ENCODE measurements at places on chromosomes 1 and 21.

GRCh38 chr1:47441450-47442106 lies 3.7 kb downstream of the FOXD2 start:
- no peak for DNase-seq

DNA sequence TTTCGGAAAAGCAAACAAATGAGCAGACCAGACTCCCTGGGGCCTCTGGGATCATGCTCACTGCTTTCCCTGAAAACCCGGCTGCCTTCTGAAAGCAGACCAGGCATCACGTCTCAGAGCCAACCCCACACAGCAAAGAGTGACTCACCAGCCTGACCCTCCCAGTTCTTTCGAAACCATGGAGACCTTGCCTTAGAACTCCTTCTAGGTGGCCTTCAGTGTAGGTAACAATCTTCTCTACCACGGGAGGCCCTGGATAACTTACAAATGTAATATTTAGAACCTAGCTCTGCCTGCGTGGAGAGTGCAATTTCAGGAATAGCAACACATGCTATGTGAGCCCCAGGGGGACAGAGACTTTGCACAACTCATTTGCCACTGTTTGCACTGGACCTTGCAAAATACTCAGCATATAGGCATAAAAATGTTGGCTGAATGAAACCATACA lies 105.2 kb downstream of the SUSD4 start:
- DNase-seq = peak; percentile 86

GRCh38 chr1:57319165-57319564 lies 104.7 kb downstream of the DAB1 start:
- DNase-seq = peak; percentile 81

DNA sequence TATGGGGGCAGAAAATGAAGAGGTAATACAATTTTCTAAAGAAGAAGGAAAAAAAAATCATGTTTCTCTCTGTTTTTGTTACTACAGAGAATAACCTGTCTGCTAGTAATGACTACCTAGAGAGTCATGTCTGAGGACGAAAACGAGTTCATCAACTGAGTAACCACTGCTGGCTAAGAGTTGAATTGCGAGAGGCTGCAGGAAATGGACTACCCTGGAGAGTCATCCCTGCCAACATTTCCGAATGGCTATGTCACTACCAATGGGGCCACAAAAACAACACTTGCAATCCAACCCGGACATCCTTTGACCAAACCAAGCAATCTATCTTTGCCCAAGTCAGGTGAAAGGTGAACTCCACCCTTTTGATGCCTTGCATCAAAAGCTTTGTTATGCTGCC lies 120.6 kb downstream of the FCRL5 start:
- no peak for DNase-seq

- DNase-seq = peak; percentile 62
Observed at GRCh38 chr1:109370712-109371340, 26.9 kb downstream of the SORT1 start.

- DNase-seq = no peak
Observed at GRCh38 chr1:99218999-99219398, 45.3 kb upstream of the PLPPR4 start.

GRCh38 chr1:56330391-56331026 lies 248.9 kb downstream of the PLPP3 start:
- DNase-seq = no peak

- DNase-seq = no peak
Observed at GRCh38 chr1:94422115-94422820, 4.1 kb downstream of the ABCD3 start.

DNA sequence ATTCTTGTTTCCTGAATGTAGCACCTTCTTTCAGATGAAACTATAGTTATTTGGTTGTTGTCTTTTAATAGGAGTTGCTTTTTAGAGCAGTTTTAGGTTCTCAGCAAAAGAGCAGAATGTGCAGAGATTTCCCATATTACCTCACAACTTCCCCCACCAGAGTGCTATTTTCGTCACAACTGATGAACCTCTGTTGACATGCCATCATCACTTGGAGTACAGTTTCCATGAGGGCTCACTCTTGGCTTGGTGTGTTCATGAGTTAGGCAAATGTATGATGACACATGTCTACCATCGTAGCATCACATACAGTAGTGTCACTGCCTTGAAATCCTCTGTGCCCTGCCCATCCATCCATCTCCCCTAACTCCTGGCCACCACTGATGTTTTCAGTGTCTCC lies 3.7 kb downstream of the IBA57 start:
- no peak for DNase-seq

DNA sequence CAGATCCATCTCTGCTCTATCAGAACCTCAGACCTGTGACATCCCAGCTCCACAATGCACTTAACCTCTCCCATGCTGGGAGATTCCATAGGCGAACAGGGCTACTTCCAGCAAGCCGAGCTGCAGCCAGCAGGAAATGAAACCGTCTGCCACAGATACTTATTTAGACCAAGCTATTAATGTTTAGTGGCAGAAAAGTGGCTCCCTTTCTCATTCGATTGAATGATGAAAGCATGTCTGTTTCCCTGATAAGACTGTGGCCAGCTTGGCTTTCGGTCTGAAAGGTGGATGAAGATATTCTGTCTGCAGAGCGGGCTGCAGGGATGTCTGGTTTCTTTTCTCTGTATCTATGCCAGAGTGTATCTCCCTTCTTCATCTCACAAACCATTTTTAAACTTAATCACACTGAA lies 146.4 kb downstream of the GREM2 start:
- peak; percentile 85 for DNase-seq

DNA sequence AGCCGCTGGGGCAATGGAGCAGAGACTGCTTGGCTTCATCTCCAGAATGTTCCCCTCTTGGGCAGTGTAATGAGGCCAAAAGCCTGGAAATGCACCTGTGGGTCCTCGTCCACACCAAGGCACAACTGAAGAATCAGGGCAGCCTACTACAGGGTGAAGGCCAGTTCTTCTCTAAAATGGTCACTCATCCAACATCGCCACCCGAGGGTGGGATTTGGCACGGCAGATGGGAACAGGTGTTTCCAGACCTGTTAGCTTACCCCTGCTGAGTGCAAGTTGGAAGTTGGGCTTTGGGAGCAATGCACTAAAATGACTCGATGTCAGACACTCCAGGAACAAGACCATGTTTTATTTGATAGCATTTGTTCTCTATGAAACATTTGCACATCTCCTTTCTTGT lies 543.7 kb downstream of the NPHP4 start:
- no peak for DNase-seq

- no peak for DNase-seq
Observed at GRCh38 chr1:17370618-17371017, 1.4 kb upstream of the PADI6 start.

DNA sequence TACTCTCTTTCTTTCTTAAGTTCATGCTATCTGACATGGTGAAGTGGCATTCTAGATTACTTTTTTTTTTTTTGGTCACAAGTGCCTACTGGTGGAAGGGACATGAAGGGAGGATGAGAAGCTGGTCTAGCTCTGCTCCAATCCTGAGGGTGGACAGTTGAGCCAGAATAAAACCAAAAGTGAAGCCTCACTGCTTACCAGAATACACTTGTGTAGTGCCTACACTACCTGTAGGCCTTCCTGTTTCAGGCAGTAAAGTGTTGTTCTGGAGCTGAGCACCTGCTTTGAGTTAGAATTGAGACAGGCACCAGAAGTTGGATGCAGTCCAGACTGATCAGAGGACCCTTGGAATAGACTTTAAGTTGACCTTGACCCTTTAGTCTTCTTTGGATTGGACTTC lies 40.4 kb upstream of the APOBEC4 start:
- DNase-seq = no peak

Measured in islet precursor cell (in vitro differentiated cells).